Type B pancreatic cell (in vitro differentiated cells): ENCODE measurements at places on chromosomes 2 and 18.

DNA sequence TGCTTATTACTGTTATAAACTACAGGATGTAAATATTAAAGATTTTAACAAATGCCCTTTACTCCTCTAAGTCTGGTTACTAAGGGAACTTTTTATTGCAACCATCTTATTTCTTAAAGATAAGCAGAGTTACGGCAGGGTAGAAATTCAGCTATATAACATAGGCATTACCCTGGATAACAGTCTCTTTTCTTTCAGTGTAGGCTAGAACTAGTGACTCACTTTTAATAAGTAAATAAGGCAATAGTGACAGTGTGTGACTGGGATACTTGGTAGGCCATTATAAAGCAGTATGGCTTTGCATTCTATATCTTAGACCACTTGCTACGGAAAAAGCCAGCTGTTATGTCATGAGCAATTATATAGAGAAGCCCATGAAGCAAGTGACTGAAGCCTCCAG lies 1041.0 kb upstream of the NRXN1 start:
- DNase-seq, result no peak

- DNase-seq, result no peak
These were observed 321.6 kb upstream of the RND3 start for GRCh38 chr2:150809103-150809502.

DNA sequence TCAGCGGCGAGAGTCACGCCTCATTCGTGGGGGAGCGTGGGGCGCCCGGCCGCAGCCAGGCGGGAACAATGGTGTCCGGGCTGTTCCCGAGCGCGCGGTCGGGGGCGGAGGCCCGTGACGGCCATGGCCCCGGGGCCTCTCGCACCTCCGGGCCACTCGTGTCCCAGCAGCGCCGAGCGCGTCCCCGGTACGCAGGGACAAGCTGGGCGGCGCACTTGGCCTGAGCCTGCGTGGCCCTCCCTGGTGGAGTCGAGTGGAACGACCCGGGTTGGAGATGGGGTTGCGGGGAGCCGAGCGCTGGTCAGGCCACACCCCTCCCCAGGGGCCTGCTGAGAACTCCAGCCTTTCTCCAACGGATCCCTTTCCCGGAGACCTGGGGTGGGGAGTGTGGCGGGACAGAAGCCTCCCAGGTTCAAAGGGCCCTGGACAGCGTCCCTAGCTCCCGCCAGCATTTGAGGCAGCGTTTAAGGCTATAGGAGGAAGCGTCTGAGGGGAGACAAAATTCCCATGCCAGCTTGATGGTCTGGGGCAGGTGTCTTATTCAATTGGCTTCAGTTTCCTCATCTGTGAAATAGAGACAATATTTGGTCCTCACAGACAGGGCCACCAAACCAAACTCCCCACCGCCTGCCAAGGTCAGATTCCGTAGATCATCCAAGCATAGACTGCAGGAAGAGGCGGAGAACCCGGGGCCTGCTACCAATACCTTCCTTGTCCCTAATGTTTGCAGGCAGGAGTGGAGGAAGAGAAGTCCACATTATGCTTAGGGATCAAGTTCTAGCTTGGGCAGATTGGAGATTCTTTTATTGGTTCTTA lies 553 bp downstream of the CNDP2 start:
- no peak for DNase-seq

GRCh38 chr2:197135806-197136205 lies 174.8 kb downstream of the ANKRD44 start:
- DNase-seq, result no peak

DNA sequence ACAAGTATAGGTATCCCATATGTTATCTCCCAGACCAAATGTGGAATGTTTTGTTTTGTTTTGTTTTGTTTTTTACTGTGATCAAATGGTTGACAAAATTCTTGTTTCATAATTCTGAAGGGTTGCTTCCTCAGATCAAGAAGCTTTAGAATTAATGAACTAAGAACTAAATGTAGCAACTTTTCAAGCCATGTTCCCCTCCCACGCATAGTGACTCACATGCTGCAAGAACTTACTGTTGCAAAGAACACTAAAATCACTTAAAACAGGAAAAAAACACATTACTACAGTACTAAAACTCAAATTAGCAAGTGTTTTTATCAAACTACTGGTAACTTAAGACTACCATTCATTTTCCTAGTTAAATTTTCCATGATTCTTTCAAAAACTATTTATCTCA lies 30.6 kb downstream of the HNRNPLL start:
- no peak for DNase-seq

DNA sequence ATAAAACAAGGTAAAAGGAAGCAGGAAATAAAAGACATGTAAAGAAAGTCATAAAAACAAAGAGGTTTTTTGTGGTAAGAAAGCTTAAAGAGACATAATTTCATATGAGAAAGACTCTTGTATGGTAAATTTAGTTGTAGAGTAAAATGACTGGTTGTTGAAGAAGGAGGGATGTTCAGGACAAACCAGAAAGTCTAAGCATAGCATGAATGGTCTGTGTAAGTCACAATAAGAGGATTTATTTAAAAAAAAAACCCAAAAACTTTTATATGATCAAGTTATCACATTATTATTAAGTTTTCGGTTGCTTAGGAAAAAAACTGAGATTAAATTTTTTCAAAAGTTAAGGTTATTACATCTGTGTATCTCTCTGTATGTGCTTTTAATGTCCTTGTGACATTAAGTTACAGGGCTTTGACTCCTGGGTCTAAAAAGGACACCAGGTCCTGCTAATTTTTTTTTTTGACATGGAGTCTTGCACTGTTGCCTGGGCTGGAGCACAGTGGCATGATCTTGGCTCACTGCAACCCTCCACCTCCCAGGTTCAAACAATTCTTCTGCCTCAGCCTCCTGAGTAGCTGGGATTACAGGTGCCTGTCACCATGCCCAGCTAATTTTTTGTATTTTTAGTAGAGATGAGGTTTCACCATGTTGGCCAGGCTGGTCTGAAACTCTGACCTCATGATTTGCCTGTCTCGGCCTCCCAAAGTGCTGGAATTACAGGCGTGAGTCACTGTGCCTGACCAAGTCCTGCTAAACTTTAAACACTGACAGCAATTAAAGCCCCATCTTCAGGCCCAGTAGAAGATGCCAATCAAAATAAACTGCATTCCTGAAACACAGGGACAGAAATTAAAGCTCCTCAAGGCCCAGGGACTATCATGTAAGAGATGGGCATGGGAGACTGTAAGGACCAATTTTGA lies 14.2 kb upstream of the OXER1 start:
- no peak for DNase-seq

DNA sequence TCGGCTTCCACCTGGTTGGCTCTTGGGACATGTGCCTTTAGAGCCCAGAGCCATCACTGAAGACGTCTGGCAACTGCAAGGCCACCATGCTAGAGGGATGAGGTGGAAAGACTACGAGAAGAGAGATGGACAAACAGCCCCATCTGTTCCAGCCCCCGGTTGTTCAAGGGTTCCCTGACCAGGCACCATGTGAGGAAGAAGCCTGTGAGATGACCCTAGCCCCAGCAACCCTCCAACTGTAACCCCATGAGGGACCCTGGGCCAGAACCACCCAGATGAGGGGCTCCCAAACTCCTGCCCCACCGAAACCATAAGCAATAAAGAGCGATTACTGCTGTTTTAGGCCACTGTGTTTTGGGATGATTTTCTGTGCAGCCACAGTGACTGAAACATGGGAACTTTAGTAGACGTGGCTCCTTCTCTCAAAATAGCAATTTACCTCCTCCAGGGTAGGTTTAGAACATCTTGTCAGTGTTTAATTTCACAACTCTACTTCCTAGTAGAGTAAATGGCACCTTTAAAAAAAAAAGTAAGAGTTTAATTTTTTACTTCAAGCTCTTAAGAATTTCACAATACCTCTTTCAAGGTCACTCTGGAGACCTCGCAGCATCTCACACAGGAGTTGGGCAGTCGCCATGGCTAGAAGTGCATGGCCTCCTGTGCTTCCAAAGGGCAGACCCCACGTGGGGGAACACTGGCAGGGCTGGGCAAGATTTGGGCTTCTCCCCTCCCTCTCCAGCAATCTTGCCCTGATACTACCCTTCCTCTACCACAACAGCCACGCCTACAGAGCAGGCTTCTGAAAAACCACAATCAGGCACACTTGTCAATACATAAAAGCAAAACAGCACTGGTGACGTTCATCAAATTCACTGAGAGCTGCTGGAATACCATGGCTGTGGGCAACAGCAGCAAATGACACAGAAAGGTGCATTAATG lies 48.8 kb downstream of the TMEM163 start:
- no peak for DNase-seq

DNA sequence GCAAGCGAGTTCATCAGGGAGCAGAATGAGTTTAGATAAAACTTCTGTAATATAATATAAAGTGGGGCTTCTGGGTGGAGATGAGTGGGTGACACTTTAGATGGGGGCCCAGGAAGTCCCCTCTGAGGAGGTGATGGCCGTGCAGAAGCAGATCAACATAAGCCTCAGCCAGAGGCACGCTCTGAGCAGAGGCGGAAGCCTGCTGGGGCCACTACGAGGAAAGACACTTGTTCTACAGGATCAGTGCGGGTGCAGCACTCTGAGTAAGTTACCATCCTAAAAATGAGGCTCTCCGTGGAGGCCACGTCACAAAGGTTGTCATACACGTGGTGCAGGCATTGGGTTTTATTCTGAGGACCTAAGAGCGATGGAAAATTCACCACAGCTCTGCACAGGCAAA lies 22.3 kb downstream of the TMEM18 start:
- DNase-seq, result peak; percentile 37

GRCh38 chr2:26463244-26464192 lies 14.4 kb downstream of the OTOF start:
- DNase-seq, result no peak

GRCh38 chr18:62201870-62202269 lies 14.8 kb downstream of the RELCH start:
- DNase-seq, result no peak

DNA sequence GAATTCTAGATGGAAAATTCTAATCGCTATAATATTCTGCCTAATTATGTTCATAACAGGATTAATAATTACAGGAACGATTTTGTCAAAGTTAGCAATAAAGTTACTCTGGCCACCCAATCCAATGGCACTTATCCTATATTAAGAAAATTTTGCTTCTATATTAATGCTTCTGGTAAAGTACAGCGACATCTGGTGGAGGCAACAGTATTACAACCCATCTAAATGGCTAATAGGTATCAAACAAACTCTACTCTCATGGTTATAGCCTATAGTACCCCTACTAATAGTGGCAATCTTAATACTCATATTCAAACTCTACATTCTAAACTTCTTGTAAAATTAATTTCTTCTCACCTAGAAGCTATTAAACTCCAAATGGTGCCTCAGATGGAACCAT lies 1084.7 kb upstream of the LRRTM1 start:
- no peak for DNase-seq

DNA sequence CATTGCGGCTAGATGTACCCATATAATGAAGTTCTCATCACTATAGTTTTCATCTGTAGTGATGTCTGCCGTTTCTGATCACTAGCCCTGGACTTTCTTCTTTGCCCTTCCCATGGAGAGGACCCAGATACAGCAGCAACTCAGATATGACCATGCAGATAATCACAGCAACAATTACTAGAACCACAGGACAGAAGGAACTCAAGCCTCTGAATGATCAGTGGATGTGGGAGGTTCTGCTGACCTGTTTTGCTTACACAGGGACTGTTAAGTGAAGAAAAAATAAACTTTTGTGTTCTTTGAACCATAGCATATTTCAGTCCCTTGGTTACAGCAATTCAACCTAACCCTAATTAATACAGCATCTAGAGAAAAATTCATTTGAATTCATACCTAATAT lies 62.7 kb downstream of the ACVR1 start:
- no peak for DNase-seq

DNA sequence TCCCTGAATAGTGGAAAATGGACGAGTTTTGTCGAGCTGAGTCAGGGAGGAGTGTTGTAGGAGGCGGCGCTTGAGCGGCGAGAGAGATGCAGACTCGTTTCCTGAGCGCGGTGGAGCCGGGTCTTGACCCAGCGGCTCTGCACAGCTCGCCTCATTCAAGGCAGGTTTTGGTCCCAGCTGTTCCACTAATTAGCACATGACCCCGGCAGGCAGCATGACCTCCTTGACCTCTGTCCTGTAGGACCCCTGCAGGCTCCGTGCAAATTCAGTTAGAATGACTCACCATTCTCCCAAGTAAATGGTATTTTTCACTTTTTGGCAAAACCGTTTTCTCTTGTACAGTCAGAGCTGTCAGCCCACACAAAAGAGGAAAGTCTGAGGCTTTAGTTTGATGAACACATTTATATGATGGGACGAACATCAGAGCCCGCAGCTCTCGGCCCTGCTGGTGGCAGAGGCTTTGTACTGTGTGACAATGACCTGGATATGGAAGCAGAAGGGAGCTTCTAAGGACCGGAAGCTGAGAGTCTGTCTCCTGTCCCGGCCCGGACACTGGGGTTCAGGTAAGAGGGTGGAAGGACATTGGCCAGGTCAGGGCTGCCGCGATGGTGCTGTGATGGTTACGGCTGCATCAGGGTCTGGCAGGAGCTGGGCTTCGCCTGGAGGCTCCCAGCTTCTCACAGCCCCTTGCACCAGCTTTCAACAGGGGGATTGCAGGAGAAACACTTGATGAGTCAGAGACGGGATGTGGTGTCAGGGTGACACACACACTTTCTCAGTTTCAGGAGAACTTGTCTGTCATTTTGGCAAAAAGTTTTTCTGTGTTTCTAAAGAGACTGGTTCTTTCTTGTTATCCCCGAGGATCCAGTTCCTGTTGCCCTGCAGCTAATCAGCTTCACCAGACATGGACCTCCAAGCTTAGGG lies 29.9 kb upstream of the ALKAL2 start:
- DNase-seq, result no peak

GRCh38 chr2:7083580-7084509 lies 166.6 kb downstream of the RNF144A start:
- DNase-seq, result no peak

DNA sequence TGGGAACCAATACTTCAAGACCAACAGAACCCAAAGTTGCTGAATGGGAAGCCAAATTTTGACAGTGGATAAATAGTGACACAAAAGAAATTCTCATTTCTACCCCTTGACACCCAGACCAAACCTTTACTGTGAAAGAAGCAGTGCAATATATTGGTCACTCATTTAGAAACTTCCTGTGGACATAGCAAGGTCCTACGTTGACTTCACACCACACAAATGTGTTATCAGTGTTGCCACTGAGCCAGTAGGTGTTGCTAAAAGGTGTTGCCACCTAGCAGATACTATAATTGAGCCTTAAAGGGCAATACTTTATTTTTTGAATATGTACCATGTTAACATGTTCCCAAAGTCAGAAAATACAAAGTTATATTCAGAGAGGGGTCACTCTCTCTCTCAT lies 1008.9 kb upstream of the CDH2 start:
- no peak for DNase-seq

- no peak for DNase-seq
These were observed 114.3 kb downstream of the PRKCE start for GRCh38 chr2:45765728-45766254.

DNA sequence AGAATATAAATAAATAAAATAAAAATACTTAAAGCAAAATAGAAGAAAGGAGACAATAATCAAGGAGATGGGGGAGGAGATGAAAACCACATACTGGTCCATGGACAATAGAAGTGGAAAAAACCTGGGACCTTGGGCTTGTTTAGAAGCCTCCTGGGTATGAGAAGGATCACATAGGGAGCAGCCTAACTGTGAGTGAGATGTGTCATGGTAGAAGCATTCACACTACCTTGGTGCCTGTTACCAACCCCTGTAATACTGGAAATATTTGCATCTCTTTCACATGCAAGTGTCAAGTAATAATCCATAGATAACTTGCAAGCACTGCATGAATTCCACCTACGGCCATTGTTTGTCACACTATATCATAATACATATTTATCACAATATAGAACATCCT lies 23.2 kb upstream of the RNF103 start:
- DNase-seq, result no peak

GRCh38 chr2:141570474-141571131 lies 560.2 kb downstream of the LRP1B start:
- no peak for DNase-seq
